Left ventricle myocardium inferior (tissue), 1 donor: ENCODE measurements at places on chromosomes 6 and 20.

DNA sequence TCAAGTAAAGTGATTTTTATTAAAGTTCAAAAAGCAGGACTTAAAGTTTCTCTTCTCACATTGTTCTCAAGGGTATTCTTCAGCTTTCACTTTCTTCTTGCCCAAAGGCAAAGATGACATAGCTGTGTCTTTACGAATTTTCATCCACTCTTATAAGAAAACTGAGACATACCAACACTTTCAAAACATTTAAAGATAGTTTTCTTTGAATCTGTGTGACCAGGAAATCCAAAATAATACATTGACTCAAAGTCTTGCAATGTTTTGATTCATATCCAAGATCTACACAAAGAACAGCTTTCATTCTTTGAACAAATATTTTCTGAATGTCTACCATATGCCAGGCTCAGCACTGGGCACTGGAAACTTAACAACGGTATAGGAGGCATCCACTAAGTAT, 117.9 kb downstream of the SIM1 start:
- DNase-seq = no peak

DNA sequence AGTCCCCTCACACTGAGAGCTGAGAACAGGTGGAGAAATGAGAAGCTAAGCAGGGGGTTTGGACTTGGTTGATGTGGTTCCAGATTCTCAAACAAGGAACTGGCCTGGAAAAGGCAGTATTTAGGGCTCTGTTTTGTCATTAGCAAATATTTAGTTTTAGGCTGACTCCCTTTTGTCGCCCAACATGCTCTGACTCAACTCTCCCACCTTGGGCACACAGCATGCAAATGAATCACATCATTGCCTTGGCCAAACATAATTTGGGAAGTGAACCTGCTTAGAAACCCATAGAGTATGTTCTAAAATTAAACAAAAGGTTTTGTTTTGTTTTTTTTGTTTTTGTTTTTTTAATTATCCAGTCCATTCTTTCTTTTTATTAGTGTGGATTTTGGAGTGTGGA, 9.5 kb upstream of the UQCC2 start:
- DNase-seq = no peak

- no peak for DNase-seq
Observed at GRCh38 chr20:25548613-25549086, 36.7 kb downstream of the NINL start.

GRCh38 chr6:49606721-49607390, 29.8 kb downstream of the RHAG start:
- no peak for DNase-seq

GRCh38 chr6:45746046-45746445, 269.6 kb downstream of the CLIC5 start:
- DNase-seq = no peak

GRCh38 chr20:18331694-18332093, 43.4 kb downstream of the ZNF133 start:
- DNase-seq = no peak
